ENCODE measurements at places on chromosomes 1 and 21.
A peak's percentile ranks its signal among the peaks of the same experiment; 100 is the strongest.

DNA sequence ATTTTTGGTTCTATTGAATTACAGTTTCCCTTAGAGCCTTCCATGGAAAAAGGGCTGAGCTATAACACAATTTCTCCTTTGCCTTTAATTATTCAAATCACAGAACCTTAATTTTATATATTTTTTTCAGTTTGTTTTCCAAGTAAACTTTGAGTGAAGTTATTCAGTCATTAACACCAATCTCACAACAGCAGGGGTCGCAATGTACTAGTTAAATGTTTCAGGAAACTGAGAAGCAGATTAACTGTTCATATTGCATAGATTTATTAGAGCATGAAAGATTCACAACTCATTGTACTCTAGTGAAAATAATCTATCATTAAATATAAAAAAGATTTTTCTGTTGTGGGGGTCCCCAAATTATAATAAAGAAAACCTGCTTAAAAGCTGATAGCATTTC, 64.1 kb downstream of the KIFAP3 start:
- H3K4me1 ChIP-seq = no peaks in the 10 kb centered on the region
- no peak overlapping the region for H3K27ac ChIP-seq
- H3K27me3 ChIP-seq = no peaks in the 10 kb centered on the region
- H3K36me3 ChIP-seq = no peaks in the 10 kb centered on the region
- H3K4me3 ChIP-seq = no peak overlapping the region

DNA sequence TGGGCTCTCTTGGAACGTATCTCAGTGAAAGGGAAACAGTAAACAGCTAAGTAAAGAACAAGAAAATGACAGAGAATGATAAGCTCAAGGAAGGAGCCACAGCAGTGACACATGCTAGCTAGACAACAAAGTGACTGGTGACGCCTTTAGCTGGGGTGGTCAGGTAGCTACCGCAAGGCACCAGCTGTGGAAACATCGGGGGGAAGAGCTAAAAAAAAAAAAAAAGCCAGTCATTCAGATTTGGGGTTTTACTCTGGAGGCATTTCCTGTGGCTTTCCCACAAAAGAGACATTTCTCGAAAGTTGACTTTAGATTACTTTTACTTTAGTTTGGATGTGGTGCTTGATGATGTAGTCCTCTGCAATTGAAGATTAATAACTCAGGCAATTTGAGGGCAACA, 2.1 kb downstream of the FHAD1 start:
- no peaks in the 10 kb centered on the region for H3K27me3 ChIP-seq
- no peak for DNase-seq
- H3K4me1 ChIP-seq = peaks cover 36% of the 10 kb centered on the region
- no peaks in the 10 kb centered on the region for H3K36me3 ChIP-seq

DNA sequence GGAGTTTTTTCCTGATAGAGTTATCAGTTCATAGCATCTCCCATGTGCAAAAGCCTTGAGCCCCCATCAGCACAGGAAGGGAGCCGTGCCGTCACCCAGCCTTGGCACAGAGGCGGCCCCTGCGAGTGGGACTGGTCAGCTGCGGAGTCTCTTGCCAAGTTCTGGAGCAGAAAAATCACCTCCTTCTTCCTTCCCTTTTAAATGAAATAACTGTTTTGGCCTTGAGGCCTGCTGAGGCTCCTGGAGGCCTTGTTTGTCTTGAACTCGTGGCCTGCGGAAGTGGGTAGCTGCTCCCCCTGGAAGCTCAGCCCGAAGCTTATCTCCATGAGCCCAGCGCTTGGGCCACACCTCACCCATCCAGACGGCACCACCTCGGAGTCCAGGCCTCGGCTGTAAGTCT, 145.7 kb upstream of the TMEM51 start:
- no peak overlapping the region for H3K4me3 ChIP-seq
- H3K4me1 ChIP-seq = no peaks in the 10 kb centered on the region
- H3K27ac ChIP-seq = no peak overlapping the region
- no peaks in the 10 kb centered on the region for H3K36me3 ChIP-seq
- H3K27me3 ChIP-seq = no peaks in the 10 kb centered on the region

DNA sequence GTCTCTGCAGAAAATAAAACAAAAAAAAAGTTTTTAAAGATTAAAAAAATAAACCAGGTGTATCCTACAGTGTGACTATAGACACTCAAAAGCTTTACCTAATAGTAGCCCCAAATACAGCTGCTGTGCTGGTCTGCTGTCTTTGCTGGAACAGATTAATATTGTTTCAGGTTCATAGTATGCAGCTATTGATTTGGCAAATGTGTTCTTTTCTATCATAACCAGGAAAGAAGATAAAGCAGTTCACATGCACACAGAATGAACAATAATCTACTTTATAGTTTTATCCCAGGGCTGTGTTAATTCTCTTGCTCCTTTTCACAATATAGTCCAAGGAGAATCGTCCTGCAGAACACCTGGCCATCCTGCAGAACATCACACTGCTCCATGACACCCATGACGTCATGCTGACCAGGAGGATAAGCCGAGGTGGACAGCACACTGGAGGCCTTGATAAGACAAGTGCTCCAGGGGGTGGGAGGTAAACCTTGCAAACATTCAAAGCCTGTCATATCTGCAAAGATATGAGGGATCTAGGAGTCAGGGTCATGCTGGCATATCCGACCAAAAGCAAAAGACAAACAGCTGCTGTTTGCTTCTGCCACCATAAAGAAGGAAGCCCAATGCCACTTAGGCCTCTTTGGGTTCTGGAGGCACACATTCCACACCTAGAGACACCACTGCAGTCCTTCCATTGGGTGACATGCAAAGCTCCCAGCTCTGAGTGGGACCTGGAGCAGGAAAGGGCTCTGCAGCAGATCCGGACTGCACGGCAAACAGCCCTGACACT, 86.1 kb upstream of the SLC2A1 start:
- no peaks in the 10 kb centered on the region for H3K27me3 ChIP-seq
- H3K27ac ChIP-seq = no peak overlapping the region
- no peak for DNase-seq
- H3K4me3 ChIP-seq = no peak overlapping the region
- H3K36me3 ChIP-seq = no peaks in the 10 kb centered on the region

DNA sequence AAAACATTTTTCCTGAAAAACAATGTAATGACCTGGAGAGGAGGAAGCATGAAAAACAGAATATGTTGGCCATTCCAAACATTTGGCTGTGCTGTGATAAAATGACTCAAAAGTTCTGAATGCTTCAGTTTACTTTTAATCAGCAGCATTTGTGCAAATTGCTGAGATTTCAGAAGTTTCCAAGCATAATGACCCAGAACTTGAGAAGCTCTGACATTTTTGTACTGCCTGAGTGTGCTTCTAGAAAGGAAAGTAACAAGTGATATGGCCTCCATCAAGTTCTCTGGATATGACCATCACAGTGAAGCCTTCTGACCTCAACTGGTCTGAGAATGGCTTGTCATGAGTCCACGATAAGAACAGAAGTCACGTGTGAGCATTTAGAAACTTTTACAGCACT, 283.4 kb upstream of the ZRANB2 start:
- DNase-seq = no peak
- H3K4me1 ChIP-seq = no peaks in the 10 kb centered on the region
- H3K36me3 ChIP-seq = no peaks in the 10 kb centered on the region
- H3K27ac ChIP-seq = no peak overlapping the region
- H3K27me3 ChIP-seq = no peaks in the 10 kb centered on the region
- no peak overlapping the region for H3K4me3 ChIP-seq

DNA sequence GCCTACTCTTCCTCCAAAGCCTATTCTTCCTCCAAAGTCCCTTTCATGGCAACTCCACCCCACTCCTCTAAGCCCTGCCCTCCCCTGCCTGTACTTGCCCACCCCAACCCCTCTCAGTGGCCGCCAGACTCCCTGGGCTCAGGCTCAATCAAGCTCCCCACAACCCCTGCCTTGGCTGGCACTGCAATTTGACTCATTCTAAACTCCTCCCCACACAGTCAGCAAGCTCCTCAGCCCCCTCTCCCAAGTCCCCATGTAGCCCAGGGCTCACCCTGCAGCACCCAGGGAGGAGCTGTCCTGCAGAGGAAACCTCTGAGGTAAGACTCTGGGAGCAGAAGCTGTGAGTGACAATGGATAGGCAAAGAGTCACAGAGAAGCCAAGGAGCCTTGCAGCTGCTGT, 3.6 kb upstream of the VSIG8 start:
- no peaks in the 10 kb centered on the region for H3K36me3 ChIP-seq
- H3K27ac ChIP-seq = no peak overlapping the region
- no peak overlapping the region for H3K4me3 ChIP-seq

DNA sequence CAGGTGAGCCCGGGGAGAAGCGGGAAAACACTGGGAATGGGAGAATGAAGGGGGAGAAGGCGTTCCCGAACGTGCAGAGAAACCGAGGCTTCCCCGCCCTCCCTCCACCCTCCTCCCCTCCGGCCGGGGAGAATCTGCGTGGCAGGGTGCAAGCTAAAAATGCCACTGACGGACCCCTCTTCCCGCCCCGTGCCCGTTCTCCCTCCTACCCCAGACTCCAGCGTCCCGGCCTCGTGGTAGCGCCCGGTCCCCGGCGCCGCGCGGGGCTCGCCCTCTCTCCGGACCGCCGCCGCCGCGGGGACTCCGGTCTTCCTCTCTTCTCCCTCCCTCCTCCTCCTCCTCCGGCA, 81.6 kb upstream of the AK4 start:
- H3K27ac ChIP-seq = peak overlapping the region; percentile 98
- H3K36me3 ChIP-seq = no peaks in the 10 kb centered on the region
- peak overlapping the region; percentile 97 for H3K4me3 ChIP-seq
- no peaks in the 10 kb centered on the region for H3K27me3 ChIP-seq

GRCh38 chr1:9792156-9793042, 31.4 kb downstream of the CLSTN1 start:
- no peaks in the 10 kb centered on the region for H3K27me3 ChIP-seq
- no peak for DNase-seq
- H3K4me1 ChIP-seq = no peaks in the 10 kb centered on the region

GRCh38 chr1:54337928-54338327, 68.3 kb downstream of the SSBP3 start:
- no peaks in the 10 kb centered on the region for H3K27me3 ChIP-seq
- peaks cover 68% of the 10 kb centered on the region for H3K4me1 ChIP-seq
- no peak overlapping the region for H3K4me3 ChIP-seq
- no peak overlapping the region for H3K27ac ChIP-seq
- H3K36me3 ChIP-seq = no peaks in the 10 kb centered on the region

DNA sequence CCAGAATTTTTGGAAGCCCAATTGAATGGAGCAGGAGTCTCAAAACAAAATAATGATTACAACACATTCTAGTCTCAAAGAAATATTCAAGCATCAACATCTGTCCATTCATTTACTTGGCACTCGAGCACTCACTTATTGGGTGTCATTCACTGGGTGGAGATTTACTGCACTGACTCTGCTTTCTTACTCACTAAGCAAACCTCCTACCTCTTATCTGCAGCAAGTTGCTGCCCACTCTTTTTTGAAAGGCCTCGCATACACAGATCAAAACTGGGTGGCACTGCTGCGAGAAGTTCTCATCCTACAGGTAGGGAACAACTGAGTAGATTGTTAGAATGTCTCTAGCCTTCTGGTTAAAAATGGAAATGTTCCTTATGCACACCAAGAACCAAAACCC, 18.0 kb downstream of the RHBDL2 start:
- H3K36me3 ChIP-seq = no peaks in the 10 kb centered on the region
- peaks cover 3% of the 10 kb centered on the region for H3K4me1 ChIP-seq
- no peak for DNase-seq
- H3K27ac ChIP-seq = peak overlapping the region; percentile 9

DNA sequence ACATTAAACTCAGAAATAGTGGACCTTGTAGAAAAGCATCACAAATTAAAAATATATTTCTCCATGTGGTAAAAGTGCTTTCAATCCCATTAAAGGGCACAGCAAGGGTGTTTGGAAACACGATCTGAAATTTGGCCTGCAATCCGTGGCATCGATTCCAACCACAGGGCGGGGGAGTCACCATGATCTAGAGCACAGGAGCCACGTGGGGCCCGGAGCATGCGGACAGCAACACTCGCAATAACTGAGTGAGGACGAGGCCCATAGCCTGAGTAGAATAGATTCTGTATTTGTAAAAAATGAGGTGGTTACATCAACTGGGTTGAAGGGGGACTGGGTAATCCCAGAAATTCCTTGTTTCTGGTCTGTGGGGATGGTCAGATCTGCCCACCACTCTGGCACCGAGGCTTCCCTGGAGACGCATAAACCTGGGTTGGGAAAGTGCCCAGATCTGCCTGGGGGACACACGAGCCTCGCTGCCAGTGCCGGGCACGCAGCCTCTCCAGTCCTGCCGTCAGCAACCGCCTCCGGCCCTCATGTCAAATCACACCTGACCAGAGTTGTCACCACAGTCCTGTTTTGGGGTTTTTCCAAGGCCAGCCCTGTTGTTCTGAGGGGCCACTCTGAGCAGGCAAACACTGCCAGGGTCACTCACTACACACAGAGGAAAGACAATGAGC, 104.3 kb downstream of the PGBD5 start:
- no peak overlapping the region for H3K4me3 ChIP-seq
- H3K27me3 ChIP-seq = no peaks in the 10 kb centered on the region
- no peak overlapping the region for H3K27ac ChIP-seq
- no peaks in the 10 kb centered on the region for H3K36me3 ChIP-seq

DNA sequence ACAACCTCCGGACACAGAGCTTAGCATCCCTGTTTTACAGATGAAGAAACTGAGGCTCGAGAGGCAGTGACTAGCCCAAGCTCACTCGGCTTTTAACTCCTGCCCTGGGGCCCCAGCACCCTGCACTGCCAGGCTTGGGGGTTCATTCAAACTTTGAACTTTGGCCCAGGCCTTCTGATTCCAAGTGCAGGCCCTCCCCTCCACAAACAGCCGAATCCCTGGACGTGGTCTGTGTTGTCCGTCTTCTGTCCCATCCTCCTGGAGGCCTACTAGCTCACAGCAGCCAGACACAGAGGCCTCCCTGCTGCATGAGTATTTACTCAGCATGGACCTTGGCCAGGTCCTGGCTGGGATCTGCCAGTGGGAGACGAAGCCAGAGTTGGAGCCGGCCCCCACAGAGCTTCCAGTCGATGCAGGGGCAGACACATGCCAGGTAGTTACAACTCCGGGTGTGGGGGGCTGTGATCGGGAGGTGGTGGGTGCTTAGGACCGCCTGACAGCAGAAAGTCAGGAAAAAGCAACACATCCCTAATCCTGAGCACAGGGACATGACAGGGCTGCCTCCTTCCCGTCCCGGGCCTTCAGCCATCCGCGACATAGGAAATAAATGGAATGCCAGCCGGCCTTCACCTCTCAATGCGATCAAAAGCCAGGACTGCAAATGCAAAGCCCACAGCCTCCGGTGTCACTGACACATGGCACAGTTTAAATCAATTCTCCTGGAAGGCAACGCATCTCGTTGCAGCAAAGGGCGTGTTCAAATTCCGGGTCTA, 7.4 kb downstream of the IFFO2 start:
- no peak overlapping the region for H3K4me3 ChIP-seq
- H3K4me1 ChIP-seq = peaks cover 54% of the 10 kb centered on the region
- no peak for DNase-seq
- H3K27ac ChIP-seq = peak overlapping the region; percentile 88
- no peaks in the 10 kb centered on the region for H3K27me3 ChIP-seq
- H3K36me3 ChIP-seq = no peaks in the 10 kb centered on the region

GRCh38 chr1:245957427-245957826, 549.7 kb downstream of the SMYD3 start:
- H3K27me3 ChIP-seq = no peaks in the 10 kb centered on the region
- H3K4me3 ChIP-seq = no peak overlapping the region
- no peak overlapping the region for H3K27ac ChIP-seq
- no peaks in the 10 kb centered on the region for H3K36me3 ChIP-seq

Measured in transverse colon (tissue), 4 donors.